ENCODE measurements at places on chromosomes 5 and 9.

DNA sequence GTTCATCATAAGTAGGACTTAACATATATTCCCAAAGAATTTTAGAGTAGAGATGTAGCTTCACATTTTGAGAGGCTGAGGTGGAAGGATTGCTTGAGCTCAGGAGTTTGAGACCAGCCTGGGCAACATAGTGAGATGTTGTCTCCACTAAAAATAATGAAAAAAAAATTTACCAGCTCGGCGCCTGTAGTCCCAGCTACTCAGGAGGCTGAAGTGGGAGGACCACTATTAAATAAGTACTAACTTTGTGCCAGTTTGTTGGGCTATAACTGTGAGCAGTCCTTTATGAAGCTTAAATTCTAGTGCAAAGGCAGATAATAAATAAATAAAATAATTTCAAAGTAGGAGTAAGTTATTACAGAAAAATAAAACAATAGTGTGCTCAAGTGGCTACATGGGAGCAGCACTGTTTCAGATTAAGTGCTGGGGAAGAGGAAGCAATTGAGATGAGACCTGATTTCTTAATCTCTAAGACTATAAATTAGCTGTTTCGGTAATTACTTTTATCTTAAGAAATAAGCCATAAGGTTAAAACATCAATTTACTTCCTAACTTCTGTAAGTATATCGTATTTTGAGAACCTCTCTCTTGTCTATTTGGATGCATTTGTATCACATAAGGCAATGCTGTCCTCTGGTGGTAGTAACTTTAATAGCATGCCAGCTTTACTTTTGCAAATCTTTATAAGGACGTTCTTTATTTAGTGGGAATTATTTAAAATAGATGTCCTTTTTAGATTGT, 98.9 kb downstream of the CSNK1G3 start:
- peak; percentile 60 for DNase-seq

GRCh38 chr9:21624675-21625644, 142.8 kb upstream of the IFNE start:
- DNase-seq, result no peak

GRCh38 chr5:149445739-149446369, 66.8 kb upstream of the IL17B start:
- peak; percentile 85 for DNase-seq

GRCh38 chr9:107340920-107341632, 58.0 kb downstream of the RAD23B start:
- peak; percentile 62 for DNase-seq

- DNase-seq, result no peak
These were observed 153.2 kb downstream of the TARS1 start for GRCh38 chr5:33594006-33594405.

GRCh38 chr5:145738227-145738626, 96.9 kb downstream of the PRELID2 start:
- no peak for DNase-seq

- DNase-seq, result no peak
These were observed 139.8 kb upstream of the RPS23 start for GRCh38 chr5:82417776-82418607.

- no peak for DNase-seq
These were observed 5.0 kb upstream of the SET start for GRCh38 chr9:128684065-128684324.

DNA sequence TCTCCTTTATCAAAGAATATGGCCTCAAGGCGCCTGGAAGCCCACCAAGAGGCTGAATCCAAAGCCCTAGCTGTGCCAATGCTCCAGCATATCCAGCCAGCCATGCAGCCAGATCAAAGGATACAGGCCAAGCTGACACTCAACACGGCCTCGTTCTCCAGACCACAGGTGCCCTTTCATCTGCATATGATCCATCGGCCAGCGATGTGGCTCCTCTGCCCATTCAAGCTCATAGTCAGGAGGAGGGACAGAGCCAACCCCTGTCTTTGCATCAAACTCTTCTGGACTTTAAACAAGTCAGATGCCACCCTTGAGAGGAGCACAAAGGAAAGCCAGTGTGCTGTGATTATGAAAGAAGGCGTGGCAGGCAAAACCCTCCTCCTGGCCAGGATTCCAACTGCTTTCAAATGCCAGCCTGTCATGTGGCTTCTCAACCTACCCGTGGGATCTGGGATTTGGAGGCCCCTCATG, 42.5 kb downstream of the ADAM19 start:
- no peak for DNase-seq

- no peak for DNase-seq
These were observed 17.2 kb upstream of the FCN2 start for GRCh38 chr9:134863306-134863902.

- no peak for DNase-seq
These were observed 53.1 kb downstream of the NXNL2 start for GRCh38 chr9:88587885-88588649.

DNA sequence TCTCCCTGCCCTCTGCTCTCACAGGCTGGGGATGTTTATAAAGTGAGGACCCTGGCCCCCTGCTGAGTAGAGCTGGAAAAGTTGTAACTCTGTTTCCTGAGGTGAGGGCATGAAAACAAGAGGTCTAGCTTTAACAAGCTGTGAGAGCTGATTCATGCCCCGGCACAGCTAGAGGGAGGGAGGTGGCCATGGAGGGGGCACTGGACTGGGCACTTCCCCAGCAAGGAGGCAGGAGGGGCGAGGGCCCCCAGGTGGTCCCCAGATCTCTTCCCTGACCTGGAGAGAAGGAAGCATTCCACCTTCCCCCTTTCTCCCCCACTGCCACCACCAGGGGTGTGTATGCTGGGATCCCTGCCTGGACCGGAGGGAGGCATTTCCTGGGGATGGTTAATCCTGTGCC, at the start of gene MSMP:
Gene MSMP, minus strand, starts transcription at position 13 of the 400 bp plus-strand sequence. CDS start 147 bp downstream, outside the sequence.
- DNase-seq, result no peak

DNA sequence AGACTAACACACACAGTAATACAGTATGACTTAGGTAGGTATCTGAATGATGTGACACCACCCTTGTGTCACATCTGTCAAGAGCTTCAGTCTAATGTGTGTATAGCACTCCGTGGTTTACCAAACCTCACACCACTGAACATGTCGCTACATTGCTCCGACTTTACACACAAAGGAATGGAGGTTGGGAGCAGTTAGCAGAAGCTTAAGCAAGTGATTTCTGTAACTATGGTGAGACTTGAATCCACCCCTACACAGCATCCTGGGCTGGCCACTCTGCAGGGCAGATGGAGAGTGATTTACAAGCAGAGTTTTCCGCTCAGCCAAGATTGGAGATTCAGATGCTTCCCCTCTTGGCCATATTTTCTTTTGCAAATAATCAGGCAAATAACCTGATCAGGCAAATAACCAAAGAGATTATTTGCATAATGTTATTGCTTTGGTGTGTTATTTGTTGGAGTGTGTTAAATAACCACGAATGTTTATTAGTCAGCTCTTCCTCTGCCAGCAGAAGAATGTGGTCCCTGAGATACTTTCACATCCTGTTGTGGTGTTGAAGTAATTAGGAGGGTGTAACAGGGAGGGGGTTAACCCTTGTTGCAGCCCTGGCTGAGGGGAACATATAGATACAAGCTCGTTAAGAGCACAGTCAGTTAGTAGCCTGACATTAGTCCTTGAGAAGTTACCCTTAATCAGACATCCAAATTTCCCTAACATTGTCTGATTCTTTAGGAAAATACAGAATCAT, 92.8 kb downstream of the SNX18 start:
- DNase-seq, result no peak

GRCh38 chr9:137325124-137325523, 23.1 kb upstream of the NRARP start:
- no peak for DNase-seq

DNA sequence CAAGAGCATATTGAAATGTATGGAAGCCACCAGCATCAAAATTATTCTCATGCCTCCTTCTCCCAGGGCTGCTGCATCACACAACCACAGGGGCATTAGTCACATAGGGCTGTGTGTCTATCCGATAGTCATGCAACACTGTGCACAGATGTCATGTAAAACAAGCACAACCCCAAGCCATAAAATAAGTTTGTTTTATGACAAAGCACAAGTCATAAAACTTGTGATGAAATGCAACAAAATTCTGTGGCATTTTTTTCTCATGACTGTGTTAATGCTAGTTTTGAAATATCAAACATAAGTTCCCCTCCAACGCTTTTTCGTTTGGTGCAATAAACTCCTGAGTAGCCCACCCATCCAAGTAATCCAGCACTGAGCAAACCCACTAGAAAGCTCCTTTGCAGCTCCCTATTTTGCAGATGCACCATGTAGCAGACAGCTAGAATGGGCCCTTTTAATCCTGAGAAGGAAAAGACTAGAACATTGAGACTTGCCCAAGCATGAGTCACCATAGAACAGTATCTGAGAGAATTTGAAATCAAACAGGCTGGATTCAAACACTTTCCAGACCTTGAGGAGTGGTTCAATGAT, 93.3 kb upstream of the ZNF366 start:
- peak; percentile 49 for DNase-seq

DNA sequence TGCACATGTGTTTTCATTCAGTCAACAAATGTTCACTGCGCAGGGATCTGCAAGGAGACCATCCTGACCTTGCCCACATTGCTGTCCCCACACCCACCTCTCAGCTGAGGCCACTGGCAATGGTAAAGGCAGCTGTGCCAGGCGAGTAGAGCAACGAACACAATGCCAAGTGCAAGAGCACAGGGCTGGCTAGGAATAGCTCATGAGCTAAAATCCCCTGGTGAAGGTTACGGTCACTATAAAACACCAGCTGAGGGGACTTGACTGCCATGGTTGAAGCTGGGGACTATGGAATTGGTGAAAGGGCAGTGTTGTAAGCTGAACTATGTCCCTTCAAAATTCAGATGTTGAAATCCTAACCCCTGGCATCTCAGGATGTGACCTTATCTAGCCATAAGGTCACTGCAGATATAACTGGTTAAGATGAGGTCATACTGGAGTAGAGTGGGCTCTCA, 96.1 kb downstream of the OTULIN start:
- no peak for DNase-seq

DNA sequence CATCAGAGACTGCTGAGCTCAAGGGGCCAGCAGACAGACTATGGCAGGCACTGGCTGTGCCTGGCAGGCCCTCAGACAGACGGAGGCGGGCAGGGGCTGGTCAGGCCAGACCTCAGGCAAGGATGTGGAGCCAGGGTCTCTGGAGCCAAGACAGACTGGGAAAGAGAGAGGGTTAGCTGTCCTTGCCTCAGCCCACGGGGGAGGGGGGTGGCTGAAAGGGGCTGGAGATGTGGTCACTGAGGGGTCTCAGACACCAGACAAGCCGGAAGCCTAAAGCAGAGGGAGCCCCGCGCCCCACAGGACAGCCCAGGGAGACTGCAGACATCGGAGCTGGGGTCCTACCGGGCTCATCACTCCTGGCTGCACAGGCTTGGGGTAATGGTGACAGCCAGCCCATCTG, 141.2 kb upstream of the FOXD4L5 start:
- no peak for DNase-seq

GRCh38 chr5:136120529-136120928, 12.1 kb upstream of the SMAD5 start:
- no peak for DNase-seq

DNA sequence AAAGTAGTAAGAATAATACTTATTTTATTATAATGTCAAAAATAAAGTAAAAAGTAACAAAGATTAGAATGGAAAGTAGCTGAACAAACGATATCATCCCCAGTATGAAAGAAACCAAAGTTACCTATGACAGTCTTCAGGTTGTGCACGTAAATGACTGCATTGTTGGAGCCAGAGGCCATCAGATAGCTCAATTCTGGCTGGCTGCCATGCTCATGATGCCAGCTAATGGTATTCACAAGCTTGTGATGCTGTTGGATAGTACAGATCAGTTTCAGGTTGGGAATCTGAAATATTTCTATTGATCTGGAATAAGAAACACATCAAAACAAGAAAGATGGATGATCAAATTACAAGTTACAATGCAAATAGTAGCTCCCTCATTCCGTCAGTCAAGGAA, 21.1 kb downstream of the GEMIN5 start:
- DNase-seq, result no peak

DNA sequence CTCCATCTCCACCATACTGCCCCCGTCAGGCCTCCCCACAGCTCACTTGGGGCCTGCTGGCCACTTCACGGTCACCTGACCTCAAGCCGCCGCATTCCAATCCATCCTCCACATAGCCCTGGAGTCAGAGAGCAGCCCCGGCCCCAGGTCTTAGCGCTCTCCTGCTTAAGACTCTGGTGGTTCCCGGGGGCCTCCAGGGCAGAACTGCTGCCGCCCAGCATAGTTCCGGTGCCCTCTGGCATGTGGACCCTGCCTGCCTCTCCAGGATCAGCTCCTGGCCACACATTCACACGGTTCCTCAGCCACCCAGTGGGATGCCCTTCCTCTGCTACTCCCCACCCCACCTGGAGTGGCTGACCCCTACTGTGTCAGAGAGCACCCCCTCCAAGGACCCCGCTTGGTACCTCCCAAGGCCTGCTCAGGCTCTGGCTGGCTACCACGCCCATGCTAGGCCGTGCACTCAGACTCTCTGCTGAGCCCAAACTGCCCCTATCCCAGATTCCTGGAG, 8.7 kb downstream of the PHYKPL start:
- no peak for DNase-seq

DNA sequence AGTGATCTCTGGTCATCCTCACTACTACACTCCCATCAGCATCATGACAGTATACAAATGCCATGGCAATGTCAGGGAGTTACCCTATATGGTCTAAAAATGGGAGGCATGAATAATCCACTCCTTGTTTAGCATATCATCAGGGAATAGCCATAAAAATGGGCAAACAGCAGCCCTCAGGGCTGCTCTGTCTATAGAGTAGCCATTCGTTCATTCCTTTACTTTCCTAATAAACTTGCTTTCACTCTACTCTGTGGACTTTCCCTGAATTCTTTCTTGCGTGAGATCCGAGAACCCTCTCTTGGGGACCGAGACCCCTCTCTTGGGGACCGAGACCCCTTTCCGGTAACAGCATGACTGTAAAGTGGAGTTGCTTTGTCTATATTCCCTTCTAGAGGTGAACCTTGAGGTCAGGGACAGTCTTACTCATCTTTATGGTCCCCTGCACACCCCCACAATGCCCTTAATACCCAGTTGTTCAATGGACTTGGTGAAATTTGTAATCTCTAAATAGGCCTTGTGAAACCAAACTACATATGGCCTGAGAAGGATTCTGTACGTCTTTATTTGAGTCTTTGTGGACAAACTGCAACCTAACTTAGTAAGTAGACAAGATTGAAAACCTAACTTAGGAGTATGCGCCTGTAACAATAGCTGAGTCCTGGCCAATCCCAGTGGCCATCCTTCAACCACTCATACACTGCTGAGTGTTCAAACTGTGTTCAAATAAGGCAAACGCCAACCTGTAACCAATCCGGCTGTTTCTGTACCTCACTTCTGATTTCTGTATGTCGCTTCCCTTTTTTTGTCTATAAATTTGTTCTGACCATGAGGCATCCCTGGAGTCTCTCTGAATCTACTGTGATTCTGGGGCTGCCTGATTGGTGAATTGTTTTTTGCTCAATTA, 32.3 kb upstream of the UBTD2 start:
- DNase-seq, result no peak

DNA sequence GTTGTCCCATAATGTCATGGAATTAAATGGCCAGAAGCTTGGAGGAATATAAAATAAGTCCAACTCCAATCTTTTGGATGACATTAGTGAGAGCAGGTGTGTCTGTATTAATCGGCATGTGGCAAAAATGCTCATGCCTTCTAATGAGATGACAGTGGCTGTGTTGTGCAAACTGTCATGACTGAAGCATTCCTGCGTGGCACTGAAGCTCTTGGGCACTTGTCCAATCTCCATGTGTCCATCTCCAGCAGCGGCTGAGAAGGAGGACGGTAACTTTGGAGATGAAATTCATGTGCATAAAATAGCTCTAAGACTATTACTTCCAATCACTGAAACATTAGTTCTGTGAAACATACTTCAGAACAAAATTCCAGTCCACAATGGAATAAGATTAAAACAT, 697.5 kb upstream of the GRAMD2B start:
- DNase-seq, result no peak

- no peak for DNase-seq
These were observed 181.8 kb upstream of the PITX1 start for GRCh38 chr5:135215617-135216470.

All from ACHN (cell line).